Mesothelial cell of epicardium (in vitro differentiated cells): ENCODE measurements at places on chromosomes 4 and X. TPM values are rescaled to one million over a fixed set of nuclear protein-coding genes. Genes with fewer than 3 reads are reported as not detected.

The HPF1 gene
- 27.0 to 31.2 TPM (median 28.4 TPM) in 3 replicates for total RNA-seq

The GALNTL6 gene
- total RNA-seq = 1.3 to 2.2 TPM (median 2.0 TPM) in 3 replicates

The F8A1 gene
- total RNA-seq = 14.7 to 16.0 TPM (median 15.6 TPM) in 3 replicates

GRCh38 chr4:61376301-61376700 lies 176.2 kb downstream of the ADGRL3 start:
- H3K4me3 ChIP-seq = no peak overlapping the region
- H3K27me3 ChIP-seq = no peaks in the 10 kb centered on the region
- no peak overlapping the region for H3K27ac ChIP-seq
- no peak for DNase-seq
- peaks cover 15% of the 10 kb centered on the region for H3K4me1 ChIP-seq

- no peaks in the 10 kb centered on the region for H3K4me1 ChIP-seq
- H3K4me3 ChIP-seq = no peak overlapping the region
- DNase-seq = no peak
Measured at GRCh38 chrX:136814847-136815750, 34.4 kb upstream of the ARHGEF6 start.

GRCh38 chr4:121898150-121898549 lies 27.9 kb upstream of the BBS7 start:
- no peak overlapping the region for H3K27ac ChIP-seq
- H3K27me3 ChIP-seq = peaks cover 50% of the 10 kb centered on the region
- H3K4me1 ChIP-seq = no peaks in the 10 kb centered on the region

GRCh38 chr4:18935659-18936345 lies 914.2 kb upstream of the LCORL start:
- no peaks in the 10 kb centered on the region for H3K27me3 ChIP-seq
- H3K4me1 ChIP-seq = peaks cover 34% of the 10 kb centered on the region
- no peaks in the 10 kb centered on the region for H3K36me3 ChIP-seq
- H3K4me3 ChIP-seq = no peak overlapping the region
- DNase-seq = no peak

DNA sequence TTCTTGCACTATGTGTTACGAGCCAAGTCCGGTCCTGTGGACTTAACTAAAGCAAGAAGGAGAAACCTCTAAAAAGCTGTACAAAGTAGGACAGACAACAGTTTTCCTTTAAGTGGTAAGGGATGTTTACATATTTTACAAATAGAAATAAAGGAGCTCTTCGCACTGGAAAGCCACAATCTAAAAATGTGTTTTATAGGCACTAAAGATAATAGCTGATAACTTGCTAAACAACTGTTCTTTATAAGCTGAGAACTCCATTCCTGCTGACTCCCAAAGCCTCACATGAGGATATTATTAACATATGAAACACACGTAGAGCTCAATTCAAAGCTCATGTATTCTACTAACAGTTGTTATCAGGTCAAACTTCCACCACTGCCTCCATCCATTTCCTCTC lies 519.9 kb downstream of the INPP4B start:
- no peak for DNase-seq
- peaks cover 25% of the 10 kb centered on the region for H3K4me1 ChIP-seq
- H3K4me3 ChIP-seq = no peak overlapping the region
- no peak overlapping the region for H3K27ac ChIP-seq
- H3K36me3 ChIP-seq = peaks cover 10% of the 10 kb centered on the region
- no peaks in the 10 kb centered on the region for H3K27me3 ChIP-seq

GRCh38 chr4:32136081-32136787 lies 1416.1 kb downstream of the PCDH7 start:
- H3K27me3 ChIP-seq = no peaks in the 10 kb centered on the region
- no peak overlapping the region for H3K27ac ChIP-seq
- peaks cover 5% of the 10 kb centered on the region for H3K36me3 ChIP-seq
- peaks cover 10% of the 10 kb centered on the region for H3K4me1 ChIP-seq
- DNase-seq = no peak

DNA sequence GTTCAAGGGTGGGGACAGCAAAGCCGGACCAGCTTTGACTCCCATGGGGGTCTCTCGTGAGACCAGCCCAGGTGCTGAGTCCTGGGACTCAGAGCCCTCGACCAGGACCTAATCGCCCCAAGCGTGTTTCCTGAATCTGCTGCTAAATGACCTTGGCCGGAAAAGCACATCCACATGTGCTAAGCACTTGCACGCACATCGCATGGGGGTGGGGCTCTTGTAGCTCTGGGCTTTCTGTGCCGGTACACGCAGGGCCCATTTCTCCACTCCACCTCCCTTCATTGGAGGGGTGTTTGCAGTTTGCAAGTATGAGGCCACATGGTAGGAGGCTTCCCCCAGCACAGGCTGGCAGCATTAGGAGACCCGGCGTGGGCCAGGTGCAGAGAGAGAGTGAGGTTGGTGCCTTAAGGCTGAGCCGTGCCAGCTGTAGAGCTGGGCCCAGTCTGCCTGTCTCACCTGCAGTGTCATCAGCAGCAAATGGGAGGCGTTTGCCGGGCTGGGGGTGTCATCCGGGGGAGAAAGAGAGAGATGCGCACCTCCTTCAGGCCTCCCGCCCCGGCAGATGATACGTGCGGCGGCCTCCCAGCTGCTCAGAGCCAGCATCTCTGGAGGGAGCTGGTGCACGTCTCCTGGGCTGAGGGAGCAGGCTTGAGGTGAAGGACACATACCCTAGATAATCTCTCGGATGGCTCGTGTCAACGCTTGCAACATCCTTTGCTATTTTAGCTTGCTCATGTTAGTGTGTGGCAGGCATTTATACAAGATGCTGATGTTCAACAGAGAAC lies 45.2 kb upstream of the CLCN4 start:
- H3K4me1 ChIP-seq = peaks cover 13% of the 10 kb centered on the region
- H3K27ac ChIP-seq = no peak overlapping the region
- no peak for DNase-seq
